ENCODE measurements at places on chromosomes 11 and 22. TPM values are rescaled to one million over a fixed set of nuclear protein-coding genes. Genes with fewer than 3 reads are reported as not detected.

GRCh38 chr11:65216830-65217229, 35.1 kb downstream of the CAPN1 start:
- DNase-seq: peak; percentile 32

GRCh38 chr22:44625981-44626687, 75.9 kb upstream of the PRR5 start:
- DNase-seq: peak; percentile 84

The CCND1 gene
- 192 TPM for total RNA-seq

DNA sequence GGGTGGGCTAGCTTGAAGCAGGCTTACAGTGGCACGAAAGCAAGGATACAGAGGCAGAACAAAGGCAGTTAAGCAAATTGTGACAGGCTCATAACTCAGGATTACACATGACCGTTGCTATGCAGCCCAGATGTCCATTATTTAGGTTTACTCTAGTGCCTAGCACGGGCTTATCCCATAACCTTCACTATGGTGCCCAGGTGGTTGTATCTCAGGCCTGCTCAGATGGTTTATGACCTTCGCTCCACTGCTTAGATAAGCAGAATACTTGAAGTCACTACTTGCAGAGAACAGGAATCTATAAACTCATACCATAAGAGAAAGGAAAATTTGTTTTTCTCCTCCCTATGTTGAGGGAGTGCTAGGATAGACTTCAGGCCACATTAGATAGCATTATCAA, 9.0 kb downstream of the OR6M1 start:
- no peak for DNase-seq

The B3GAT1 gene
- total RNA-seq: 23.3 TPM

GRCh38 chr11:8564526-8564925, 29.5 kb downstream of the STK33 start:
- no peak for DNase-seq

GRCh38 chr11:77084581-77085191, 17.9 kb downstream of the CAPN5 start:
- peak; percentile 52 for DNase-seq

The CCDC89 gene
- total RNA-seq: 1.2 TPM

- no peak for DNase-seq
These were observed at the start of gene CASP1 for GRCh38 chr11:105034813-105035620. TSS of gene CASP1 (minus strand) at chr11:105035144. CDS start at chr11:105035113, 31 bp downstream.

- no peak for DNase-seq
These were observed 59.6 kb downstream of the MTNR1B start for GRCh38 chr11:93028960-93029522.

The SCT gene
- total RNA-seq: not detected

Measured in sciatic nerve (tissue), 2 donors.